Activated T-helper 17 cell treated with anti-CD3 and anti-CD28 coated beads, Interleukin-2, amount 50 U/mL, for 72 hours (primary cell): ENCODE measurements at places on chromosomes 3 and 15. TPM values are rescaled to one million over a fixed set of nuclear protein-coding genes. Genes with fewer than 3 reads are reported as not detected.

DNA sequence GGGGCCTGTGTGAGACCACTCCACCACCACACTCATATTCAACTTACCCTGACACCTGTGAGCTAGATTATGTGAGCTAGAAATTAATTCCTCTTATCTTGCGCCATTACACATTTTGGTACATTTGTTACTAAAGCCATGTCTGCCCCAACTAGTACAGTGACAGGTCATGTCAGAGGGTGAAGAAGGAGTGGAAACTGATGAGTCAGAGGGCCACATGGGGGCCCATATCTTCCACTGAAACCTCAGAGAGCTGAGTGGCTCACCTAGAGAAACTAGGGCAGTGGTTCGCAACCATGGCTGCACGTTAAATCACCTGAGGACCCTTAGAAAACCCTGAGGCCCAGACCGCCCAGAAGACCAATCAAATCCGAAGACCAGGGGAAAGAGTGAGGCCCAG is 15.7 kb upstream of the MEF2A start:
- ATAC-seq: peak; percentile 98

Gene ZIC1
- not detected for total RNA-seq

- ATAC-seq: no peak
Observed at GRCh38 chr3:123143669-123144411, 57.9 kb upstream of the SEC22A start.

Gene TMEM212
- total RNA-seq: not detected
